ENCODE measurements at places on chromosomes 5 and 9.

- no peak for DNase-seq
Measured at GRCh38 chr9:20512106-20512505, 110.2 kb downstream of the MLLT3 start.

- DNase-seq, result no peak
Measured at GRCh38 chr9:105510024-105510423, 47.9 kb upstream of the FKTN start.

GRCh38 chr9:130843049-130843908, 8.2 kb downstream of the ABL1 start:
- no peak for DNase-seq

GRCh38 chr9:29475471-29475870, 1902.2 kb upstream of the C9orf72 start:
- no peak for DNase-seq

DNA sequence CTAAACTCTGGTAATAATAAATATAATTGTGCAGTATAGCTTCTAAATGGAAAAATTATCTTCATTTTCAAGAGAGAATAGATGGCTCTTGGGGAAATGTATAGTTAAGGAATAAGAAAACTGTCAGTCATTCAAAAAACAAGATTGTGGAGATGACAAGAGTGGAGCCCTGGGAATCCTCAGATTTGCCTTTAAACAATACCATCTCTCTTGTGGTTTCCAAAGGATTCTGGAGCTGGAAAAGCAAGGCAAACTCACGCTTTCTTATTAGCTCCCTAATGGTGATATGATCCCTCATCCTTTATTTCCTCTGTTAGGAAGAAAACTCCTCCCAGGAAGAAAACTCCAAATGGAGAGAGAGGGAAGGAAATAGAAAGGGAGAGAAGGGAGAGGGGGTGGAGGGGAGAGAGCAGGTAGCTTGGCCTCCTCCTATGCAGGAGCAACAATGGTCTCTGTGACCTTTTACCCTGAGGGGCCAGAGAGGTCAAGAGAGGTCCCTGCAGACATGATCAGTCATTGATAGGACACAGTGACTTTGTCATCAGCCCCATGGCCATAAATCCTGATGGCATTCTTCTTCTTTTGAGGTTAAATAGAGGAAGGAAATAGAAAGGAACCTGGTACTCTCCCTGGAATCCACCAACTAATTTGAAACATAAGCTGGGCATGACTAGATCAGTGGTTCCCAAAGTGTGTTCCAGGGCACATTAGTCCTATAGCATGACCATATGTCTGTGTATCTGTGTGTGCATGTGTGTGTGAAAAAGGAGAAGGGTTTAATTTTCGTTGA, 312.2 kb downstream of the ARRDC3 start:
- no peak for DNase-seq

DNA sequence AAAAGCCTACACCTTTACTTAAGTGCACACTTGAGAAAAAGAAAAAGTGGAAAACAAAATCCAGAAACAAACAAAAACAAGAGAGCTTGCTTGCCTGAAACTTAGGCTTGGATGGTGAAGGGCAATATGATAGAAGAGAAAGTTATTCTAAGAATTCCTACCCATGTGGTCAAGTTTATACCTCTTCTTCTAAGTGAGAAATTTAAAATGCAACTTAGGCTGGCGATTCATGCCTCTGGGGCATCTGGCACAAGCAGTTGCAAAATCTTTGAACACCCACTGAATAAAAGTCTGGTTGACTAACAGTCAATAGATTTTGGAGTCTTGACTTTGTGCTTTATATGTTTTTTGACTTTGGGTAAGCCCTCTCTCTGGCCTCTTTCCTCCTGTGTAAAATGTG, 239.6 kb downstream of the KDM4C start:
- no peak for DNase-seq
